ENCODE measurements at places on chromosomes 3 and 15. TPM values are rescaled to one million over a fixed set of nuclear protein-coding genes. Genes with fewer than 3 reads are reported as not detected.

CFAP92 gene
- 0.63 TPM for total RNA-seq

CCR3 gene
- total RNA-seq: 0.52 TPM

ATP13A5 gene
- not detected for total RNA-seq

CTXN2 gene
- total RNA-seq: not detected

SCAANT1 gene
- total RNA-seq: not detected

FGF7 gene
- 0.10 TPM for total RNA-seq

AMT gene
- total RNA-seq: 2.6 TPM

CHP1 gene
- 76.6 TPM for total RNA-seq

IL1RAP gene
- 18.1 TPM for total RNA-seq

TRAT1 gene
- total RNA-seq: 147 TPM

CNTN3 gene
- not detected for total RNA-seq

SST gene
- total RNA-seq: not detected

MUC13 gene
- under 0.01 TPM for total RNA-seq

TMEM207 gene
- not detected for total RNA-seq

LRRC49 gene
- total RNA-seq: 0.21 TPM
